ENCODE measurements at places on chromosomes 12 and 14. TPM values are rescaled to one million over a fixed set of nuclear protein-coding genes. Genes with fewer than 3 reads are reported as not detected.

- no peaks in the 10 kb centered on the region for H3K4me1 ChIP-seq
- no peak overlapping the region for H3K4me3 ChIP-seq
- H3K27me3 ChIP-seq, result no peaks in the 10 kb centered on the region
- no peak overlapping the region for H3K27ac ChIP-seq
These were observed 99.2 kb downstream of the SLC41A2 start for GRCh38 chr12:104858611-104859543.

GRCh38 chr12:111636209-111636945 lies 37.3 kb upstream of the ATXN2 start:
- H3K4me1 ChIP-seq, result no peaks in the 10 kb centered on the region
- peak; percentile 31 for DNase-seq
- H3K27ac ChIP-seq, result no peak overlapping the region
- no peak overlapping the region for H3K4me3 ChIP-seq
- H3K27me3 ChIP-seq, result no peaks in the 10 kb centered on the region

DNA sequence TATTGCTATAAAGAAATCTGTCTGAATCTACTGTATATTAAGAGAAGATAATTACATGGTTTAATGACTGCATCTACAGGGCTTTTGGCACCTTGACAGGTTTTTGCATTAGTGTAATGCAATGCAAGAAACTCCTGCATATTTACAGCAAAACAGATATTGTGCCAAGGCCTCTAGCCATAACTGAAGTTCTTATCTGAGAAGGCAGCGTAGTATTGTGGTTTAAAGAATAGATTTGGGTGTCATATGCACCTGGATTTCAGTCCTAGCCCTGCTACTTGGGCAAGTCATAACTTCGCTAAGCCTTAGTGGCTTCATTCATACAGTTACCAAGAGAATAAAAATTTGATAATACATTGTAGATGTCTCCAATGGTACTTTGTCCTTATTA lies 350.1 kb downstream of the CCDC91 start:
- DNase-seq, result no peak
- H3K36me3 ChIP-seq, result no peaks in the 10 kb centered on the region
- H3K27me3 ChIP-seq, result no peaks in the 10 kb centered on the region
- H3K27ac ChIP-seq, result no peak overlapping the region
- no peak overlapping the region for H3K4me3 ChIP-seq
- no peaks in the 10 kb centered on the region for H3K4me1 ChIP-seq

DNA sequence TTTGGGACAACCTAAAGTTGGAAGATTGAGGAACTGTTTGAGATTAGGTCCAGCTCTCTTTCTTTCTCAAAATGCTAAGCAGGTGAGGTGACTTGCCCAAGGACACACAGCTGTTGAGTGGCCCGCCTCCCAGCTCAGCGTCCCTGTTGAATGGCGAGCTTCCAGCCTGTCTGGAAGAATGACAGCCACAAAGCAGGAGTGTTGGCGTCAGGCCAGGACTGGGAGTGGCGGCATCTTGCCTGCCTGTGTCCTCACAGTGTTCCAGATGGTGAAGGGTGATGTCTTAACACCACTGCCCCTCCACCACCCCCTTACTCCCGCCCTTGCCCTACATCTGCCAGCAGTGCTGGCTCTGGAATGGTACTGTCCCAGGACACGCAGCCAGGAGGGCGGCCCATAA lies 4.4 kb upstream of the CEBPE start:
- H3K27me3 ChIP-seq, result no peaks in the 10 kb centered on the region
- no peaks in the 10 kb centered on the region for H3K4me1 ChIP-seq
- H3K36me3 ChIP-seq, result no peaks in the 10 kb centered on the region
- no peak overlapping the region for H3K4me3 ChIP-seq
- peak; percentile 95 for DNase-seq
- no peak overlapping the region for H3K27ac ChIP-seq

DNA sequence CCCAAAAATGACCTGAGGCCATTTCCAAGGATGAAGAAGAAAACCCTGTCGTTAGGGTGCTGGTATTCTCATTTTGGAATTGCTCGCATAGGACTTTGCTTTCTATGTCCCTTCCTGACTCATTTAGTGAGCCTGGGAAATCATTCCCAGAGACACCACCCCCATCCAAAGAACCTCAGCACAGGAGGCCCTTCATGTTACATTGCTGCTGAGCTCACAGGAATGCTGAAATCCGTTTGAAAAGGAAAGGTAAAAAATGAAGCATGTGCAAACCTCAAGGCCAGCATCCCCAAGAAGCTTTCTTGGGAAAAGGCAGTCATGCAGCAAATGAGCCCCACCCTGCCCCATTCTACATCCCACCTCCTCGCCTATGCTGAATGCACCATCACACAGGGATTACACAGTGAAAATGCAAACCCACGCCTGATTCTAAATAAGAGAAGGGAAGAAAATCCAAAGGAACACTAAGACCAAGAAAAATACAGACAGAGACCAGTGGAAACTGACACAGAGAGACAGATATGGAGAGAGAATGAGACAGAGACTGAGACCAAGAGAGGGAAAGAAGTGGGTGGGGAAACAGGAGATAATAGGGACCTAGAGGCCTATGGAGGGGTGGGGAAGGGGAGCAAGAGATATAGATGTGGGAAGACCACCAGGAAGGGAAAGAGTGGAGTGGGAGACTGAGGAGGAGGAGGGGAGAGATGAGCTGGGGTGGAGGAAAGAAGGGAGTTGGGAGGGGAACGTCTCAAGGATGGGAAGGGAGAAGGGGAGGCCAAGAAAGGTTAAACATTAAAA lies 33.5 kb downstream of the NIN start:
- no peaks in the 10 kb centered on the region for H3K4me1 ChIP-seq
- no peak for DNase-seq
- H3K4me3 ChIP-seq, result no peak overlapping the region
- H3K27me3 ChIP-seq, result no peaks in the 10 kb centered on the region

DNA sequence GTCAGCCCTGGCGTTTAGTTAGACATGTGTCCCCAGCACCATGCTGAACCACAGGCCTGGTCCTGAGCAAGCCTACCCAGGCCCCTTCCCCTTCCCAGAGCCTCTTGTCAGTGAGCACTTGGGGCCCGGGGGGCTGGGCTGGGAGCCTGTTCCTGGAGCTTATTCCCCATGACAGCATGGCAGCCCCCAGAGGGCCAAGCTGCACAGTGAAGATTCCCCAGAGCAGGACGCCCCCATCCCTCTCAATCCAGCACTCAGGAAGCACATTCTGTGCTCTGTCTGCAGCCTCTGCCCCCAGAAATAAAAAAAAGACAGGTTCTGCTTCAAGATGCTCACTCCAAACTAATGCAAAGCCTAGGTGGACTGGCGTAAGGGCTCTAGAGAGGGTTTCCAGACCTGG lies 117.3 kb downstream of the LGMN start:
- no peaks in the 10 kb centered on the region for H3K36me3 ChIP-seq
- no peak overlapping the region for H3K4me3 ChIP-seq
- no peaks in the 10 kb centered on the region for H3K4me1 ChIP-seq
- H3K27ac ChIP-seq, result no peak overlapping the region

DNA sequence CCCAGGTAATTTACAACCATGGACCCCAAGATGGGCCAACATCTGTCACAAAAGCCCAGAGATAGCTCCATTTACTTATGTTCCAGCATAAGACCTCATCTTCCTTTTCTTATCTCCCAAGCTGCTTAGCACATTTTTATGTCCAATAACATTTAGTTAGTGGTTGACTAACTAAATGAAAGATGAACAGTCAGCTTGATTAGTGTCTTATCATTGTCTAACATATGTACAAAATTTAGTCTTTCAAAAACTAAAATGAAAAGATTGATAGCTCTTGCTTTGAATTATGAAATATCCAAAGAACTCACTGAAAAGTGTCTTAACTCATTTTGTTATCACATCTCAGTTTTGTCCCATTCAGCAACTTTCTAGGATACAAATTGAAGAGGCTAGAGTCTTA lies 163.1 kb upstream of the EGLN3 start:
- H3K27me3 ChIP-seq, result no peaks in the 10 kb centered on the region
- no peaks in the 10 kb centered on the region for H3K4me1 ChIP-seq
- H3K27ac ChIP-seq, result no peak overlapping the region
- H3K36me3 ChIP-seq, result no peaks in the 10 kb centered on the region

DNA sequence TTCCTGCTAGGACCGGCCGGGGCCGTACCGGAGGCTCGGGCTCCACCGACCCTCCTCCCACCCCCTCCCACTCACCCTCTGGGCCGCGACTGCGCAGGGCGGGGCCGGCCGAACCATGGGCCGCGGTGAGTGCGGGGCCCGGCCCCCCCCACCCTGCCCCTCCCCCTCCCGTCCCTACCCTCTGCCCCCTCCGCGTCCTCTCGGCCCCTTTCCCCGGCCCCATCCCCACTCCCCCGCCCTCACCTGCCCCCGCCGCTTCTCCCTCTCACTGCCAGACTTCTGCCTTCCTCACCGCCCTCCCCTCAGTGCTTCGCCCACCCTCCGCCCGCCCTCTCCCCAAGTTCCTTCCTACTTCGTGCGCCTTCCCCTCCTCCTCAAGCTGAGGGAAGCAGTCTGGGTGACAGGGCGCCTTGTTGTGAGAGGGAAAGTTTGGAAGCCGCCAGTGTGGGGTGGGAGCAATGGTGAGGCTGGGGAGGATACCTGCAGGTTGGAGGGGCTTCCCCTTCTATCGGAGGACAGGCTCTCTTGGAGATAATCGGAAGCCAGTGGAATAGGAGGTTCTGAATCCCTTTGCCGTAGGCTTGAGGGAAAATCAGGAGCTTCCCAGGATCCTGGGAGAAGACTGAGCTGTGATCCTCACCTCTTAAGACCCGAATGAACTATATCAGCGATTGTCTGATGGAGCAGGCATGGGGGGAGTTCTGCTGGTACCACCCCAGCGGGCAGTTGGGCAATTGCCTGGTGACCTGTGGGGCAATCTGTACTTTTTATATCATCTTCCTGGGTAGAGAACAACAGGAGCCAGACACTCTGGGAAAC lies 472 bp downstream of the MBD6 start:
- DNase-seq, result peak; percentile 65
- H3K27me3 ChIP-seq, result no peaks in the 10 kb centered on the region
- H3K4me1 ChIP-seq, result peaks cover 31% of the 10 kb centered on the region

- no peaks in the 10 kb centered on the region for H3K4me1 ChIP-seq
- DNase-seq, result no peak
- H3K4me3 ChIP-seq, result no peak overlapping the region
- no peak overlapping the region for H3K27ac ChIP-seq
- H3K36me3 ChIP-seq, result no peaks in the 10 kb centered on the region
- H3K27me3 ChIP-seq, result no peaks in the 10 kb centered on the region
These were observed 1.4 kb downstream of the ZNF385A start for GRCh38 chr12:54383041-54383609.

DNA sequence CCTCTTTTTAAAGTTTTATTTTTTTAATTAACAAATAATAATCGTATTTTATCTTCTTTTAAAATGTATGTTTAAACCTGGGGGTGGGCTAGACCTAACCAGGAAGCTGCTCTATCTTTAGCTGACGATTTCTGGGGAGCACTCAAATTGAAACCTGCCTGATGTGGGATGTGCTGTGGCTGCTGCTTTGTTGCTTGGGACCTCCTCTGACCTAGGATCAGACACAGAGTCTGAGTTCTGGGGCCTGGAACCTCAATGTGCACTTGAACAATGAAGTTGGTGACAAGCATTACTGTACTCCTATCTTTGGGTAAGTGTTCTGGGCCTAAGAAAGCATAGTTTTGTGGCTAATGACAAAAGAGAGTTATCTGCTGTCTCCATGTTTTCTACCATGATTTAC lies 386.7 kb downstream of the DAD1 start:
- no peaks in the 10 kb centered on the region for H3K36me3 ChIP-seq
- H3K4me3 ChIP-seq, result no peak overlapping the region
- no peak overlapping the region for H3K27ac ChIP-seq
- no peaks in the 10 kb centered on the region for H3K27me3 ChIP-seq

GRCh38 chr12:116628989-116629388 lies 69.8 kb downstream of the MAP1LC3B2 start:
- no peaks in the 10 kb centered on the region for H3K4me1 ChIP-seq
- H3K4me3 ChIP-seq, result no peak overlapping the region
- H3K36me3 ChIP-seq, result no peaks in the 10 kb centered on the region
- no peak for DNase-seq
- no peaks in the 10 kb centered on the region for H3K27me3 ChIP-seq
- H3K27ac ChIP-seq, result no peak overlapping the region

- no peak overlapping the region for H3K27ac ChIP-seq
- H3K4me1 ChIP-seq, result no peaks in the 10 kb centered on the region
- no peaks in the 10 kb centered on the region for H3K36me3 ChIP-seq
- no peaks in the 10 kb centered on the region for H3K27me3 ChIP-seq
These were observed 121.5 kb downstream of the STXBP6 start for GRCh38 chr14:24928386-24928900.

GRCh38 chr12:4566474-4566873 lies 4.5 kb downstream of the DYRK4 start:
- H3K4me1 ChIP-seq, result peaks cover 6% of the 10 kb centered on the region
- no peak for DNase-seq
- no peak overlapping the region for H3K4me3 ChIP-seq
- H3K27me3 ChIP-seq, result no peaks in the 10 kb centered on the region
- H3K36me3 ChIP-seq, result no peaks in the 10 kb centered on the region

DNA sequence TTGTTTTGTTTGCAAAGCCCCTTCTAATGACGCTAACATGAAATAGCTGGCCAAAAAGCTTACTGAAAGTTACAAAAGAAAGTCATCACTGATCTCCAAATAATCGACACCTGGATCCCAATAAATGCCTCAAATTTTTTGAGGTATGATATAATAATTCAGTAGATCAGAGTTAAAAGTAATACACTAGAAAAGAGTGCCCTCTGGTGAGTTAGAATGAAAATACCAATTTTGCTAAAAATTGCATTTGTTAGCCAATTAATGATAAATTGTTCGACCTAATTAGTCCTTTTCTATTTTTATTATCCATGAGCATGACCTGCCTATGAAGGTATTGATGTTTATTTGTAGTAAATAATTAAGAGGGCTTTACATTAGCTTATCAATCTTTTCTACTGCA lies 78.6 kb downstream of the CEP128 start:
- no peak for DNase-seq
- no peak overlapping the region for H3K4me3 ChIP-seq
- H3K27ac ChIP-seq, result no peak overlapping the region
- no peaks in the 10 kb centered on the region for H3K36me3 ChIP-seq

- no peak for DNase-seq
- no peaks in the 10 kb centered on the region for H3K36me3 ChIP-seq
- H3K27me3 ChIP-seq, result no peaks in the 10 kb centered on the region
- no peak overlapping the region for H3K27ac ChIP-seq
- H3K4me3 ChIP-seq, result no peak overlapping the region
These were observed 279.3 kb upstream of the FLRT2 start for GRCh38 chr14:85250414-85251189.

The CAPZA3 gene
- total RNA-seq, result not detected

The INHBE gene
- total RNA-seq, result 0.22 TPM

The PARP11 gene
- 5.5 TPM for total RNA-seq

The B4GALNT1 gene
- total RNA-seq, result 0.32 TPM

The KRT81 gene
- total RNA-seq, result not detected

Measured in colonic mucosa (tissue), 4 donors.